ENCODE measurements at places on chromosomes 11 and 22. TPM values are rescaled to one million over a fixed set of nuclear protein-coding genes. Genes with fewer than 3 reads are reported as not detected.
A peak's percentile ranks its signal among the peaks of the same experiment; 100 is the strongest.

The PKDREJ gene
- 0.04 TPM for total RNA-seq

GRCh38 chr22:38943201-38943600 is 14.2 kb upstream of the APOBEC3A start:
- H3K4me3 ChIP-seq, result no peak overlapping the region
- no peak for DNase-seq
- no peak overlapping the region for H3K27ac ChIP-seq
- no peaks in the 10 kb centered on the region for H3K27me3 ChIP-seq
- H3K36me3 ChIP-seq, result no peaks in the 10 kb centered on the region

The INPPL1 gene
- 240 TPM for total RNA-seq

The NFAM1 gene
- total RNA-seq, result 1.2 TPM

DNA sequence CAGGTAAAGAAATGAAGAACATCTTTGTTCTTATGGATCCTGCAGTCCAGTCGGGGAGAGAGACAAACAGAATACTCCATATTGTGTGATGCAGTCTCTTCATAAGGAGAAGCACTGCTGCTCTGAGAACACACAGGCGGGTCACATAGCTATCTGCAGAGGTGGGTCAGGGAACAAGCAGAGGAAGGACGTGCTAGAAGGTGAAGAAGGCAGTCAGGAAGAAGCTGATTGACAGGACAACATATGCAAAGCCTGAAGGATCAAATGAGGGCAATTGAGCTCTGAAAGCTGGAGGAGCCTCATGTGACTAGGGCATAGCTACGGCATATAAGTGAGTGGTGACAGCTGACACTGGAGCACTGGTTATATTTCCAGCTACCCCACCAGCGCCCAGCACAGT is 122.5 kb downstream of the OPCML start:
- no peaks in the 10 kb centered on the region for H3K4me1 ChIP-seq
- no peak for DNase-seq
- no peak overlapping the region for H3K4me3 ChIP-seq
- H3K27me3 ChIP-seq, result no peaks in the 10 kb centered on the region
- H3K36me3 ChIP-seq, result no peaks in the 10 kb centered on the region
- H3K27ac ChIP-seq, result no peak overlapping the region

DNA sequence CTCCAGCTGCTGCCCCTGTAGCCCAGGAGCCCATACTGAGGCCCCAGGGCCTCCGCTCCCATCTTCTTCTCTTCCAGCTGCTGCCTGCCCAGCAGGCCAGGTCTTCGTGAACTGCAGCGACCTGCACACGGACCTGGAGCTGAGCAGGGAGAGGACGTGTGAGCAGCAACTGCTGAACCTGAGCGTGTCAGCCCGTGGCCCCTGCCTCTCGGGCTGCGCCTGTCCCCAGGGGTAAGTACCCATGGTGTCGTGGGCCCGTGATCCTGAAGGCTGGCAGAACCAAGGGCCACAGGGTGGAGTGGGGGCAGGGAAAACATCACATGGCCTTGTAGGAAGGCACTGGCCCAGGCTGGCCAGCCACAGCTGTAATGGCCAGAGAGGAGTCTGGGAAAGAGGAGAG is 31.2 kb downstream of the OTOG start:
- no peaks in the 10 kb centered on the region for H3K36me3 ChIP-seq
- DNase-seq, result peak; percentile 28
- H3K4me1 ChIP-seq, result peaks cover 3% of the 10 kb centered on the region
- H3K4me3 ChIP-seq, result no peak overlapping the region

The OR51I1 gene
- not detected for total RNA-seq

- no peak overlapping the region for H3K4me3 ChIP-seq
- no peak overlapping the region for H3K27ac ChIP-seq
- no peak for DNase-seq
Observed at GRCh38 chr11:79864882-79865281, 424.1 kb upstream of the TENM4 start.

DNA sequence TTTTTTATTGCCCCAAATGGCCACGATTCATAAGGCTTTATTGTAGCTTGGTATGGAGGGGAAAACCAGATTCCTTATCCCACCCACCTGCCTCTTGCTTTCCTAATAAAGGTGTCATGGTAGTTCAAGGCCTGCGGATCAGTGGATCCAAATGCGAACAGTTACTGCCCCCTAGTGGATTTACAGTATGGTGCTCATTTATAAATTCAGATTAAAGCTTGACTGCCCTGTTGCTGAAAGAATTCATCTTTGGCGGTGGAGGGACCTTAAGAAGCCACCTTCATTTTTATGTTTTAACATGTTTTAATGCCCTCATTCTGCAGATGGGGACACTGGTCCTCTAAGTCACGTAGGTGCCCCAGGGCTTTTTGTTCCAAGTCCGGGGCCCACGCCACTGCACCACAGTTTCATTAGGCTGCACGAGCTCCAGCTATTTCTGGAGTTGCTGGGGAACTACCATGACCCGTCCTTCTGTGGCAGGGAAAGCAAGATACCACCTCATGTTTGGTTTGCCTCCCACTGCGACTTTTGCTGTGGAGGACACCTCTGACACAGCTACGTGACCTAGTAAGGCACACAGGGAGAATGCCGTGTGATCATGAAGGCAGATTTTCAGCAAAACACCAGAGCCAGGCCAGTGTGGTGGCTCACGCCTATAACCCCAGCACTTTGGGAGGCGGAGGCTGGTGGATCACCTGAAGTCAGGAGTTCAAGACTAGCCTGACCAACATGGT is 15.6 kb upstream of the INCENP start:
- no peak overlapping the region for H3K27ac ChIP-seq
- DNase-seq, result peak; percentile 66
- no peaks in the 10 kb centered on the region for H3K36me3 ChIP-seq

- H3K36me3 ChIP-seq, result no peaks in the 10 kb centered on the region
- no peak for DNase-seq
- H3K4me1 ChIP-seq, result peaks cover 8% of the 10 kb centered on the region
- no peak overlapping the region for H3K4me3 ChIP-seq
Observed at GRCh38 chr11:125235071-125235471, 70.5 kb downstream of the PKNOX2 start.

The OR51E2 gene
- total RNA-seq, result not detected

DNA sequence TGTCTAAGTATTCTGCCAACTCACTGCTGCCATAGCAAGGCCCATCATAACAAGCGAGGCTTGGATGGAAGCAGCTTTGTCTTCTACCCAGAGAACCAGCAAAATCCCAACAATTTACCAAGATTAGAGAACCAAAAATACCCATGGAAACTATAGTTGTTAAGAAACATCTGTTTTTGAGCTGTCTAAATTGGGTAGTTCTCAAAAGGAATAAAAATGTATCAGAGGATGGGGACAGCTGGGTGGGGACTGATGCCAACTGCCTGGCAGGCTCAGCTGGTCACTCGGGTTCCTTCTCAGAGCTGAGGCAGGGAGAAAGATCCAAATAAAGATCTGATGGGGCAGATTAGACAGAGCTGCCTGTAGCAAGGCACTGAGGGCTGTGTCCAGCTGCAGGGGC is 85.9 kb upstream of the GRK3 start:
- no peaks in the 10 kb centered on the region for H3K36me3 ChIP-seq
- no peak overlapping the region for H3K27ac ChIP-seq
- DNase-seq, result no peak
- no peak overlapping the region for H3K4me3 ChIP-seq

The MYO7A gene
- 3.6 TPM for total RNA-seq

- peaks cover 52% of the 10 kb centered on the region for H3K36me3 ChIP-seq
- H3K27ac ChIP-seq, result no peak overlapping the region
- no peaks in the 10 kb centered on the region for H3K4me1 ChIP-seq
- H3K27me3 ChIP-seq, result no peaks in the 10 kb centered on the region
- no peak overlapping the region for H3K4me3 ChIP-seq
Observed at GRCh38 chr22:19041704-19042074, 80.5 kb downstream of the DGCR2 start.

GRCh38 chr22:41285441-41285819 is 557 bp downstream of the RANGAP1 start:
- H3K27ac ChIP-seq, result peak overlapping the region; percentile 85
- H3K4me1 ChIP-seq, result peaks cover 15% of the 10 kb centered on the region
- H3K4me3 ChIP-seq, result peak overlapping the region; percentile 97
- peaks cover 33% of the 10 kb centered on the region for H3K36me3 ChIP-seq
- H3K27me3 ChIP-seq, result no peaks in the 10 kb centered on the region

GRCh38 chr11:10856689-10857458 is 979 bp downstream of the ZBED5 start:
- H3K4me1 ChIP-seq, result peaks cover 2% of the 10 kb centered on the region
- H3K36me3 ChIP-seq, result peaks cover 41% of the 10 kb centered on the region
- H3K27me3 ChIP-seq, result no peaks in the 10 kb centered on the region
- no peak for DNase-seq
- H3K4me3 ChIP-seq, result peak overlapping the region; percentile 98

The MYRF gene
- total RNA-seq, result 30.3 TPM

- H3K36me3 ChIP-seq, result no peaks in the 10 kb centered on the region
- DNase-seq, result no peak
- H3K27ac ChIP-seq, result no peak overlapping the region
- H3K27me3 ChIP-seq, result no peaks in the 10 kb centered on the region
Observed at GRCh38 chr22:48180631-48181030, 1418.2 kb downstream of the TBC1D22A start.

DNA sequence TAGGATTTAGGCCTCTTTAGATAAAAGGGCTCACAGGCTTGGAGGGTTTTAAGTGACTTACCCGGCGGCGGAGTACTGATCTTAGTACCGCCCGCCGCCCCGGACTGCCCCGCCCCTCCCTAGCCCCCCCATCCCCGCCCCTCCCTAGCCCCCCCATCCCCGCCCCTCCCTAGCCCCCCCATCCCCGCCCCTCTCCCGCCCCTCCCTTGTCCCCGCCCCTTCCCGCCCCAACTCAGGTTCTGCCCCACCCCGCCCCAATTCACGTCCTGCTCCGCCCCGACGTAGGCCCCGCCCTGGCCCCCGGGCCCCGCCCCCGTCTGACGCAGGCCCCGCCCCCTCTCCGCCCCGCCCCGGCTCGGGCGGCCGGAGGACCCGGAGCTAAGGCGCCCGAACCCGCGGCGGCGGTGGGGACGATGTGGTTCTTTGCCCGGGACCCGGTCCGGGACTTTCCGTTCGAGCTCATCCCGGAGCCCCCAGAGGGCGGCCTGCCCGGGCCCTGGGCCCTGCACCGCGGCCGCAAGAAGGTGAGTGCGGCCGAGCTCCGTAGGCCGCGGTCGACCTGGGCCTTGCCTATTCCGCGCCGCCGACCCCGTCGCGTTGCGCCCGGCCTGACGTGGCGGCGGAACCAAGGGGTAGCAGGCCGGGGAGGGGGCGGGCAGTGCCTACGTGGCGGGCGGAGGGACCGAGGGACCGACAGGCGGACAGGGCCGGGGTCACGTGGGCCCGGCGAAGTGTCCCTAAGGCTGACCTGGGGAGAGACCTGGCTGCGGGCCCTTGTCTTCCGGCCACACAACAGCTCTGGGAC is at the start of gene SCYL1:
TSS of gene SCYL1 (plus strand) at position 343 of the 805 bp plus-strand sequence. CDS start at position 414, 71 bp downstream.
- no peaks in the 10 kb centered on the region for H3K27me3 ChIP-seq
- H3K27ac ChIP-seq, result no peak within 1 kb of the TSS
- DNase-seq, result peak; percentile 95
- peaks cover 28% of the 10 kb centered on the region for H3K36me3 ChIP-seq
- H3K4me1 ChIP-seq, result peaks cover 2% of the 10 kb centered on the region

DNA sequence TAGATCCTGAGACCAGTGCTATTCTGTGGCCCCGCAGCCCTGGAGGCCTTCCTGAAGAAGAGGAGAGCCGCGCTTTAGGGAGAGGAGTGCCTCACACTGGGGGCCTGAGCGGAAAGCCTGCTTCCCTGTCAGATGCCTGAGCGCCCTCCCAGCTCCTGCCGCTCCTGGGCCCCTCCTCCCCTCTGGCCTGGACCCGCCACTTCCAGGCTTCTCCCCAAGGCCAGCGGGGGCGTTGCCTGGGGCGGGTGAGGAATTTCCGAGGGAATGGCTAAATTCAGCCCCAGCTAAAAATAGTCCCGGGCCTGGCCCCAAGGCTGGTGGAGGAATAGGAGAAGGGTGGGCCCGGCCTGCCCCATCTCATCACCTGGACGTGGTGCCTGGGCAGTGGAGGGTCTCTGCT is 15.4 kb downstream of the ARHGEF17 start:
- H3K4me1 ChIP-seq, result no peaks in the 10 kb centered on the region
- peak overlapping the region; percentile 24 for H3K27ac ChIP-seq
- peak; percentile 89 for DNase-seq
- H3K4me3 ChIP-seq, result no peak overlapping the region
- no peaks in the 10 kb centered on the region for H3K27me3 ChIP-seq

The AMOTL1 gene
- total RNA-seq, result 47.4 TPM

DNA sequence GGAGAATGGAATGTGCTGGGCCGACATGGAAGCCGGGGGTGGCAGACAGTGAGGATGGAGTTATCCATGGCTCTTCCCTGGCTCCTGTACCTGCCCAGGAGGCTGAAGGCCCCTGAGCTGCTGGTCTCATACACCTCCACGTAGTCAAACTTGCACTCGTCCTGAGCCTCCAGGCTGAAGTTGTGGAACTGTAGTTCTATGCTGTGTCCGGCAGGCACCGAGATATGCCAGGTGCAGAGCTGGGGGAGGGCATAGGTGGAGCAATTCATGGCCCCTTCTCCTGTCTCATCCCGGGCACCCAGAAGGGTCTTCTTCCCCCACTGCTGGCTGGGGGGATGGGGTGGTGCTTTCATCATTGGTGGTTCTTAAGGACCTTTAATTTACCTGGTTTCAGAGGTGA is 2.8 kb downstream of the MFRP start:
- no peak overlapping the region for H3K27ac ChIP-seq
- peaks cover 77% of the 10 kb centered on the region for H3K27me3 ChIP-seq
- no peak overlapping the region for H3K4me3 ChIP-seq
